Thoracic aorta (tissue), 2 donors: ENCODE measurements at places on chromosomes 11 and 22. TPM values are rescaled to one million over a fixed set of nuclear protein-coding genes. Genes with fewer than 3 reads are reported as not detected.

GRCh38 chr11:71336996-71337754 lies 84.8 kb upstream of the SHANK2 start:
- H3K4me1 ChIP-seq: peaks cover 8% of the 10 kb centered on the region
- H3K4me3 ChIP-seq: no peak overlapping the region
- no peaks in the 10 kb centered on the region for H3K36me3 ChIP-seq
- H3K27ac ChIP-seq: no peak overlapping the region

- no peaks in the 10 kb centered on the region for H3K36me3 ChIP-seq
- H3K27ac ChIP-seq: no peak overlapping the region
- H3K27me3 ChIP-seq: no peaks in the 10 kb centered on the region
- no peaks in the 10 kb centered on the region for H3K4me1 ChIP-seq
- H3K4me3 ChIP-seq: no peak overlapping the region
These were observed 855 bp upstream of the MS4A5 start for GRCh38 chr11:60428517-60428916.

GRCh38 chr11:62593434-62594044 lies 2.2 kb upstream of the TUT1 start:
- H3K27me3 ChIP-seq: no peaks in the 10 kb centered on the region
- DNase-seq: no peak
- H3K4me1 ChIP-seq: peaks cover 12% of the 10 kb centered on the region
- H3K4me3 ChIP-seq: no peak overlapping the region
- peaks cover 52% of the 10 kb centered on the region for H3K36me3 ChIP-seq
- H3K27ac ChIP-seq: no peak overlapping the region

DNA sequence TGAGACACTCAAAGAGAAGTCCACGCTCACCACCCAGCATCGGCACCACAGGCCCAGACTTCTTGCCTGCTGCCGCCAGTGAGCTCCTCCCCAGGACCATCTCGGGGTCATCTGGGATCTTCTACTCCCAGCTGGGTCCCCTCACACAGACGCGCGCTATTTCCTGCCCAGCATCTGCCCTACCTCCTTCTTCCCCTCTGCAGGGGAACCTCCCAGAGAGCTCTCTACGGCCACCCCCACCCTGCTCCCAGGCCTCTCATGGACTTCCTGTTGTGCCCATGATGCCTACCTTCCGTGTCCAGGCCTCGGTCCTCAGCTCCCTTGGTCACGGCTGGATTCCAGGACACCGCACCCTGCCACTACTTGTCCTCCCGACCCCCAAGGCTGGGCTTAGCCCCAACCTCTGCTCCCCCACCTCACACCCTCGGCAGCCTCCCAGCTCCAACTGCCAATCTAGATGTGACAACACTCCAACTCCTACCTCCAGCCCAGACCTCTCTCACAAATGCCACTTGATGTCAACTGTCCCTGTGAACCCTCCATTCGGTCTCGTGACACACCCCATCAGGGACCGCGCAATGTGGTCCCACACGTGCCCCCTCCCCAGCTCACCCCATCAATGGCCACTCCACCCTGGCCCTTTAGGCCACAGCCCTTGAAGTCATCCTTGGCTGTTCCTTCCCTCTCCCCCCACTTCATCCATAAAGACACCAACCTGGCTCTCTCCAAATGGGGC lies 45.3 kb downstream of the SGSM3 start:
- DNase-seq: no peak
- H3K4me3 ChIP-seq: no peak overlapping the region
- no peaks in the 10 kb centered on the region for H3K27me3 ChIP-seq
- H3K4me1 ChIP-seq: no peaks in the 10 kb centered on the region
- H3K27ac ChIP-seq: no peak overlapping the region

DNA sequence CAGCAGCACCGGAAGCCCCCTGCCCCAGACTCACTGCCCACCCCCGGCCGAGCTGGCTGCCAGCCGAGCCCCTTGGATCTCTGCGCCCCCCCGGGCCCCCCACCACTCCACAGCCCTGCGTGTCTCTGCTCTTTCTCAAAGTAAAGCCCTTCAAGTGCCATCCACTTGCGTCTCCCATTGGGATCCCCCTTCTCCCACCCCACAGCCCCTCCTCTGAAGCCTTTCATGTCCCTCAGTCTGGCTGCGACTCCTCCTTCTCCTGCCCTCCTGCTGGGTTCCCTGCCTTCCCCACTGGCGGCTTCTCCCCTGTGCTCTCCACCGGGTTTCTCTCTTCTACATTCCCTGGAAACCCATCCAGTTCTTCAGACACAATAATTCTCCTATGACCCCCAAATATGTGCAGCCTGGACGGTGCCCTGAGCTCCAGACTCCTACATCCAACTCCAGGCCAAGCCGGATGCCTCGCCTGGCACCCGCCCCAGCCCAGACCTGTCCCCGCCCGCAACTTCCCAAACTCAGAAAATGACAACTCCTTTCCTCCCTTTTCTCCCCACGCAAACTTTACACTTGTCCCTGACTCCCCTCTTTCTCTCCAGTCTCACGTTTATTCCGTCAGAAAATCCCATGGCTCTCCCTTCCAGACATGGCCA lies 108.9 kb downstream of the WNT7B start:
- no peak overlapping the region for H3K27ac ChIP-seq
- no peaks in the 10 kb centered on the region for H3K36me3 ChIP-seq
- no peak for DNase-seq
- no peaks in the 10 kb centered on the region for H3K27me3 ChIP-seq
- peaks cover 24% of the 10 kb centered on the region for H3K4me1 ChIP-seq
- H3K4me3 ChIP-seq: no peak overlapping the region

- H3K27ac ChIP-seq: no peak overlapping the region
- H3K27me3 ChIP-seq: no peaks in the 10 kb centered on the region
- no peak overlapping the region for H3K4me3 ChIP-seq
- H3K4me1 ChIP-seq: no peaks in the 10 kb centered on the region
These were observed 7.3 kb upstream of the SSTR3 start for GRCh38 chr22:37219533-37219932.

SCN3B gene
- 0.35 TPM for total RNA-seq

ZNRF3 gene
- total RNA-seq: 23.1 TPM

C22orf31 gene
- not detected for total RNA-seq
